ENCODE measurements at places on chromosomes 11 and 22.

DNA sequence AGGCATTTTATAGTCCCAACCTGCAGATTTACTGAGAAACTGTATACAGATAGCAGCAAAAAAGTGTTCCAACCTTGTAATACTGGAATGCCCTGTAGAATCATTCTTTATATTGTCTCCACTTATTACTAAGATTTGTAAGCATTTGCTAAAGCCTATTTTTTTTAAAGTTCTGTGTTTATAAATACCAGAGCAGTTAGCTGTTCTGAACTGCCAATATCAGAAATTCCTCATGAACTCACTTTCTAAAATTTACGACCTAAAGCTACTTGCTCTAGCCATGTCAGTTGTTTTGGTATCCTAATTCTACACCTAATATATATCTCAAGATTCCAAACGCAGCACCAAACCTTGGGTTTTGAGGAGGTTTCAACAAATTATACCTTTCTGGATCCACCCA, 103.2 kb downstream of the C11orf65 start:
- DNase-seq, result no peak

DNA sequence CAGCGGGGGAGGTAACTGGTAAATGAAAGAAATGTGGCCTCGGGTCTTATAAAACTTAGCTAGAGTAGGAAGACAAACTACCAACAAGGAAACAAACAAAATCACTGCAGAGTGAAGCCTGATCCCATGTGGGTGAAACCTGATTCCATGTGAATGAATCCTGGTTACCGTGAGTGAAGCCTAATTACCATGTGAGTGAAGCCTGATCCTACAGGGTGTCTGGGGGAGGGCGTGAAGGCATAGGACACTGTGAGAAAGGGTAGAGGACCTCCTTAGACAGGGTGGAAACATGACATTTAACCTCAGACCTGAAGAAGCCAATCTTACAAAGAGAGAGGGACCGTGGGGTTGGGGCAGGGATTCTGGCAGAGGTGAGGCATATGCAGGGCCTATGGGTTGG, 106.2 kb upstream of the USP47 start:
- DNase-seq, result no peak

- DNase-seq, result no peak
Observed at GRCh38 chr11:23604966-23605365, 744.7 kb upstream of the CCDC179 start.

- DNase-seq, result peak; percentile 96
Observed at GRCh38 chr11:65477149-65477965, 21.5 kb upstream of the MALAT1 start.

DNA sequence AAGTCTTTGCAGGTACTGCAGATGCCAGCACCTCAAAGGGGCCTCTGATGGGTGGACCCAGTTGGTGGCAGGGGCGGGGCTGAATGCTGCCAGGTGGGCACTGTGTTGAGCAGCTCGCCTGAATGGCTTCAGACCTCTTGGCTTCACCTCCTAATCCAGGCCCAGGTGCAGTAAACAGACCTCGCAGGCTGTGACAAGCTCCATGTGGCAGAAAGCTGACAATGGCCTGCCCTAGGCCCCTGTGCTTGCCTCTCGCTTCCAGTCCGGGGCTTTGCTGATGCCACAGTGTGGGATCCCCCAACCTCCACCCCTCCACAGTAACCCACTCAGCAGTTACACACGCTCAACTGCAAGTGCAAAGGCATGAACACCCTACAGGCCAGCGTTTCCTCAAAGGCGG, 9.4 kb downstream of the IGLL1 start:
- no peak for DNase-seq

GRCh38 chr11:33775832-33776470, 1.6 kb upstream of the FBXO3 start:
- no peak for DNase-seq

GRCh38 chr11:103936059-103936458, 100.4 kb upstream of the DDI1 start:
- DNase-seq, result no peak

- DNase-seq, result no peak
Observed at GRCh38 chr22:32830473-32830872, 29.0 kb downstream of the TIMP3 start.

GRCh38 chr22:25098445-25099081, 101.1 kb upstream of the CRYBB3 start:
- DNase-seq, result no peak

- DNase-seq, result no peak
Observed at GRCh38 chr11:105929084-105929955, 92.7 kb downstream of the MSANTD4 start.

DNA sequence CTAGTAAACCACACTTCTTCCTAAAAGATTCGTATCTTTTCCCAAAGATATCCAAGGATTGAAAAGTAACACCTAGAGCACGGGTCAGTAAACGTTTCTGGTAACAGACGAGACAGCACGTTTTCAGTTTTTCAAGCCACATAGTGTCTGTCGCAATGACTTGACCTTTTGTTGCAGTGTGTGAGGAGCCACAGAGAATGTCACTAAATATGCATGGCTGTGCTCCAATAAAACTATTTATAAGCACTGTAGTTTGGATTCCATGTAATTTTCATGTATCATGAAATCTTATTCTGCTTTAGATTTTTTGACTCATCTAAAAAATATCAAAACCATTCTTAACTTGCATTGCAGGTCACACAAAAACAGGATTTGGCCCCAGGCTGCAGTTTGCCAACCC, 18.3 kb upstream of the MICAL3 start:
- DNase-seq, result no peak

DNA sequence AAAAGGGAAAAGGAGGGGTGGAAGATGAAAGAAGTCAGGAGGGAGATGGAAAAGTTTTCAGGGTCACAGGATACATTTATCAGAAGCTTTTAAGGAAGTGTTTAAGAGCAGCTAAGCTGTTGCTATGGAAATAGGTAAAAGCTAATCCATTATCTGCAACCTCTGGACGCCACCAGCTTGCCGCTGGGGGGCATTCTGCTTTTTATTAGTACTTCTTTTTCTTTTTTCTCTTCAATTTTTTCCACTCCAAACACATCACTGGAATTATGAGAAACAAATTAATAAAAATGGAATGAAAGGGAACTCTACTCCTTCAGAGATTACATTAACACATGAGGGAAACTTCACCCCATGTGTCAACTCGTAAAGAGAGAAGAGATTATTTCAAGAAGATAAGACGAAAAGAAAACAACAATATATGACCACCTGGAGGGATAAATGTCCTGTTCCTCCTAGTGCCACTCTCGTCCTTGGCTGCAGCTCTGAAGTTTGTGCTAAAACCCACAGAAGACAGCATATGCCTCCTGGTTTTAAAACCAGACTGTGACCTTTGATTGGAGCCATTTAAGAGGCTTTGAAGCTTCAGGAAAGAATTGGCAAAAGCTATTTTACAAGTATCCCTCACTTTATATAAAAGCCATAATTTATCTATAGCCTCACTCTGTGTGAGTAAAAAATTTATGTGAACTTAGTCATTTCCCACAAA, 972.8 kb downstream of the OPCML start:
- no peak for DNase-seq

DNA sequence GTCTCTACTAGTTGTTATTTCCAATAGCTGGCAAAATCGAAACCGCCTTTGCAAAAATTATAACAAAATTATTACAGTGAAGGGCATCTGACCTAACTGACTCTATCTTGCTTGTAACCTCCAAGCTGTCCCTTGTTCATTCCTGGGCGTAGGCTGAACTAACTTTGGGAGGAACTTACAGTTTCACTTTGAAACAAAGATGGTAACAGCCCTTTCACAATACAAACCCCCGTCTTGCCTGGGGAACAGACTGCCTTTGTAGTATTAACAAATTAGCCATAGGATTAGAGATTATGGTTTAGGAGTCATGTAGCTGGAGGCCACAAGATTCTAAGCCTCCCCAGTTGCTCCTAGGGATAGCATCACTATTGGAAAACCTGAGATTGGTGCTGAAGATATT, 131.6 kb upstream of the HSD17B12 start:
- no peak for DNase-seq

GRCh38 chr11:43577566-43578264, 102.8 kb upstream of the HSD17B12 start:
- no peak for DNase-seq

DNA sequence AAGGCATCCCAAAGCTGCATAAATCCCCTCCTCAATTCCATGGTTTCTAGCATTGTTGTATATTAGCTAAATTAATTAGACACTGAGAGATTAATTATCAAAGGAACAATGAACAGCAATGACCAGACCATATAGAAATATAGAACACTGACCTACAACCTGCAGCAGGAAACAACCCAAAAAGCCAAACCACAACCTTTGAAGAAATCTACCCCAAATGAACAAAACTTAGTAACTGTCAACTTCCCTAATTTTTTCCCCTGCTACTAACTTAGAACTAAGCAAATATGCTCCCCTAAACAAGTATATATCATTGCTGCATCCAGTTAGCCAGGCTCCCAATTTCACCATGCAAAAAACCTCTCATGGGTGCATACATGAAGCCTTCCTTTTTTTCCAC, 268.0 kb upstream of the ANO3 start:
- DNase-seq, result no peak

DNA sequence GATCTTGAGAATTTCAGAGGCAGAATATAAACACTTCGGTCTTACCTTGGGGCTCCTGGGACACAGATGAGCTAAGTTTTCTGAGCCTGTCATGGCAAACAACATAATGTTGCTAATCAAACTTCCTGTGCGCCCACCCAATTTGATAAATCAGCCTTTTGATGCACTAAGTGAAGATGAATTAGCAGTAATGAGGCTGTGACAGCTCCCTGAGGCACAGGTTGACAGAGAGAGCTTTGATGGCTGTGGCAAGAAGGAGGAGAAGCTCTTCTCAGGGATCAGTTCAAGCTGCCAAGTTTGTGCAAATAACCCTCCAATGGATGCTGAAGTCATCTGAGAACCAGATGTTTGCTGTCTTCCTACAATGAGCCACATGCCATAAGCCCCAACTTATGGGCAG, 34.4 kb downstream of the DRD2 start:
- DNase-seq, result no peak

DNA sequence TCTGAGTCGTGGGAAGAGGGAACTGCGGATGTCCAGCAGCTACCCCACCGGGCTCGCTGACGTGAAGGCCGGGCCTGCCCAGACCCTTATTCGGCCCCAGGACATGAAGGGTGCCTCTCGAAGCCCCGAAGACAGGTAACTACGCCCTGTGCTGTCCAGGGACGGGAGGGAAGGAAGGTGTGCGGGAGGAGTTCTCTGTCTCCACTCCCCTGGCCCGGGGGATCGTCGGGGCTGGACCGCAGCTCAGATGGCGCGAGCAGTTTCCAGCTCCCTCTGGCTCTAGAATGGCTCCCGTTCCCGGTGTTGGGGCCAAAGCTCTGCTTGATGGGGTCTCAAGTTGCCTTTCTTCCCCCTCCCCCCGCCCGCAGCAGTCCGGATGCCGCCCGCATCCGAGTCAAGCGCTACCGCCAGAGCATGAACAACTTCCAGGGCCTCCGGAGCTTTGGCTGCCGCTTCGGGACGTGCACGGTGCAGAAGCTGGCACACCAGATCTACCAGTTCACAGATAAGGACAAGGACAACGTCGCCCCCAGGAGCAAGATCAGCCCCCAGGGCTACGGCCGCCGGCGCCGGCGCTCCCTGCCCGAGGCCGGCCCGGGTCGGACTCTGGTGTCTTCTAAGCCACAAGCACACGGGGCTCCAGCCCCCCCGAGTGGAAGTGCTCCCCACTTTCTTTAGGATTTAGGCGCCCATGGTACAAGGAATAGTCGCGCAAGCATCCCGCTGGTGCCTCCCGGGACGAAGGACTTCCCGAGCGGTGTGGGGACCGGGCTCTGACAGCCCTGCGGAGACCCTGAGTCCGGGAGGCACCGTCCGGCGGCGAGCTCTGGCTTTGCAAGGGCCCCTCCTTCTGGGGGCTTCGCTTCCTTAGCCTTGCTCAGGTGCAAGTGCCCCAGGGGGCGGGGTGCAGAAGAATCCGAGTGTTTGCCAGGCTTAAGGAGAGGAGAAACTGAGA, 1.4 kb downstream of the ADM start:
- no peak for DNase-seq

DNA sequence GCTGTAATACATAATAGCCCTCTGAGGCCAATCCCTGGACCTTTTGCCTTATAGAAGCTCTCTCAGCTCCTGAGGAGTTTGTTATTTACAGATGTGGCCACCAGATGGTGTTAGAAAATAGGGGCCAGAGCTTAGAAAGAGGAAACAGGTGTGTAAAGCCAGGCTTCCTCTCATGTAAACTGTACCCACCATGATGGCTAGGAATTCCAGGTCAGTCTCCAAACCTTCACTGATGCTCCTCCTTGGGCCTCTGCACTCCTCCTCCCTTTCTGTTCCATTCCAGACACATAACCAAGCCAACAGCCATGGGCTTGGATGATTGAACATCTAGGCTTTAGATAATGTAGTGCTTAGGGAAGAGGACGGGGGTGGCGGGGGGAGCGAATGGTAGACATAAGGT, 39.7 kb downstream of the USP35 start:
- peak; percentile 82 for DNase-seq

DNA sequence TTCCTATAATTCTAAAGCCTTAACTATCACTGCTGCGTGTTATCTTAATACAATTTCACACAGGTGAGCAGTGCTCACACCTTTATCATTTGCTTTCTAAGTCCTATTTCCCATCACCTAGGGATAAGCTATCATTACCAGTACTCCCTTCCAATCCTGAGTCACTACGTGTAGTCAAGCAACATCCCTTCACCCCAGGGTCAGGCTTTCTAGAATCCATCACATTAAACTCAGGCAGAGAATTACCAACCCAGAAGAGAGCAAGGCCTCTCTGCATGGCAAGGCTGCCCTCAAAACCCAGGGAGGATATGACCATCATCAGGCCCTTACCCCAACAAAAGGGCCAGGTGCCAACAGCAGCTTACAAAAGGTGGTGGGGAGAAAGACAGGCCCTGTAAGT, 9.8 kb downstream of the PACSIN2 start:
- DNase-seq, result no peak

Measured in NCI-H2081 (cell line).